ENCODE measurements at places on chromosomes 16 and 17.

- no peak for DNase-seq
Observed at GRCh38 chr17:79159926-79160325, 85.3 kb downstream of the ENGASE start.

DNA sequence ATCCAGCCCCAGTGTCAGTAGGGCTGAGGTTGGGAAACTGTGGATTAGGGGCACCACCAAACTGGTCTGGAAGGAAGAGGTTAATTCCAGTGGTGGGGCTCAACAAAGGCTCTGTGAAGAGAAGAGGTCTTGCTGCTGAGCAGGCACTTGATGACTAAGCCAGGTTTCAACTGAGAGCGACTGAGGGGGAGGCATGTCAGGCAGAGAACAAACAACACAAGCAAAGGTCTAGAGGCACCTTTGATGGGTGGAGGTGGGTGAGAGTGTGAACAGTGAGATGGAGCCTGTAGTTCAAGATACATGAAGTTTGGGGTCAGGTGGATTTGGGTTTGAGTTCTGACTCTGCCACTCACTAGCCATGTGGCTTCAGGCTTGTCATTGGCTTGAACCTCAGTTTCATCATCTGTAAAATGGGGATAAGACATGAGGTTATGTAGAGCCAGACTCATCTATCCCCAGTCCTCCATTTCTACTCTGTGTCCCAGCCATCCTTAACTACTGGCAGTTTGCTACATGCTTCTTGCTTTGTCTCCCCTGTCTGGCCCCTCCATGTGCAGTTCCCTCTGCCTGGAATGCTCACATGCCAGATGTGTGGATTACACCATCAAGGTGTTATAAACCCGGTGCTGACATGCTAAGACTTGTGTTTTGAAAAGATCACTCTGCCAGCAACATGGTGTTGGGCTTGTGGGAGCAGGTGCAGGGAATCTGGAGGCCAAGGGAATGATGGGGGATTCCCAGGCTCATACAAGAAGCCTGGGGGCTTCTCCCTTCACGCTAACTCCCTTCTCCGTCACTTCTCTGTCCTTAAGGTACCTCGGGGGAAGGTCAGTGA lies 3.0 kb upstream of the RMI2 start:
- DNase-seq = no peak

GRCh38 chr17:45051060-45051719 lies at the start of gene DCAKD:
DCAKD (minus strand) TSS chr17:45051632; CDS start chr17:45034885, 16,747 bp downstream.
- peak; percentile 71 for DNase-seq

DNA sequence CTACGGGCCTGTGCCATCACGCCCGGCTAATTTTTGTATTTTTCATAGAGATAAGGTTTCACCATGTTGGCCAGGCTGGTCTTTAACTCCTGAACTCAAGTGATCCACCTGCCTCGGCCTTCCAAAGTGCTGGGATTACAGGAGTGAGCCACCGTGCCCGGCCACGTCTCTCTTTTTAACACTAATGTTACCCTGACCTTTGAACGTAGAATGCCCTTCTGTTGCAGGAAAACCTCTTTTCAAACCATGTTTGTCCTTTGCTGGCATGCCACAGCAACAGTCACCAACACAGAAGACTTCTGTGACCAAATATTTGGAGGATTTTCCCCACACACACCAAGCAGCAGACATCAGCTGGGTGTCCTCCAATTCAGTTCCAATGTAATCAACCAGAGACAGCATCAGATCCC lies 7.8 kb upstream of the HSD17B1 start:
- DNase-seq = no peak

- DNase-seq = no peak
Observed at GRCh38 chr17:64378890-64379354, 11.7 kb downstream of the PECAM1 start.

DNA sequence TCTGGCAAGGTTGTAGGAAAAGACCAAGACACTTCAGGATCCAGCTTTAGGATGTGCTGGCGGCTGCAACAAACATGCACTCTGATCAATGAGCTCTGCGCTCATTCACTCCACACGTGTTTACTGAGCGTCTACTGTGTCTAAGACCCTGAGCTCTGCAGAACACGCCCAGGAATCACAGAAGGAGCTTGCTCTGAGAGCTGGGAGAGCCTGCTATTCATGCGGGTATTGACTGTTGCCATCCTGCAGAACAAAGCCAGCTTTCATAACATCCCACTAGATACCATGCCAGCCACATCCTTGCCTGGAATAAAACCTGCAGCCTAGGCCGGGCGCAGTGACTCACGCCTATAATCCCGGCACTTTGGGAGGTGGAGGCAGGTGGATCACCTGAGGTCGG lies 44.1 kb downstream of the NXN start:
- DNase-seq = no peak

DNA sequence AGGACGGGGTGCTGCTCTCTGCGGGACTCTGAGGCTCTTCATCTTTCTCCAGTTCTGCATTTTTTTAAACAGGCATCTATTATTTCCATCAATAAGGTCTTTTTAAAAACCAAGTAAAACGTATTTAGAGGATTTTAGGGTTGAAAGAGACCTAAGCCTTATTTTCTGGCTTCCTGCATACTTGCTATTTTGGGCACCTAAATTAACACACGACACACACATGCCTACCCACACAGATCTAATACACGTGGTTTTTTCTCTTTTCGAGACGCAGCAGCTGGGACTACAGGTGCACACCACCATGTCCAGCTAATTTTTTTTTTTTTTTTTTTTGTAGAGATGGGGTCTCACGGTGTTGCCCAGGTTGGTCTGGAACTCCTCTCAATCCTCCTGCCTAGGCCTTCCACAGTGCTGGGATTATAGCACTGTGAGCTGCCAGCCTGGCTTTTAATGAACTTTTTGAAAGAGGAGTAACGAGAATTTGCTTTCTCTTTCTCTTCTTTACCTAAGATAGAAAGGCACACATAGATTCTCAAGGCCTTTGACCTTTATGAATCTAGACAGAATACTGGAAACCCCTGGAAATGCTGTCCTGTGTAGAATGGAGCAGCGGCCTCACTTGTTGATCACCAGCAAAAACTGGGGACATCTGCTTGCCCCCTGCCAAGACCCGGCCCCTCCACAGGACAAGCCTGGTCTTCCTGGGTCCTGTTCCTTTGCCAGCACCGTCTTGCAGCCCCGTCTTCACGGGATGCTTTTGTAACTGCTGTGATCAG lies 13.8 kb downstream of the DNAAF8 start:
- no peak for DNase-seq

DNA sequence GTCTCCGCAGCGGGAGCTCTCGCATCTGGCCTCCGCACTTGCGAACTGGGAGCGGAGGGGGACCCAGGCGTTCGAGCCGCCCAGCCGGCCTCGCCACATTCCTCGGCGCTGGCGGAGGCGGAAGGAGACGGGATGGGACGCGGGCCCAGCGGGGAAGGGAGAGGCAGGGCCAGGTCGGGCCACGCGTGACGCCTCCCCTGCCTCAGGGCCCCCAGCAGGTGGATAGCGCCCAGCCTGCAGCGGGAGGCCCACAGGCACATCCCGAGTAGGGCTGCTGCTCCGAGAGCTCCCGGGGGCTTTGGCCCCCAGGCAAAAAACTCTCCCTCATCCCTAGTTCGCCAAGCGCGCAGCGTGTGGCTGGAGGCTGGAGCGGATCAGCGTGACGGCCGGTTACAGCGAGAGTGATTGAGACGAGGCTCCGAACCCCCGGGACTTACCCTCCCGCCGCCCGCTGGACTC lies 800 bp downstream of the PLEKHH3 start:
- no peak for DNase-seq

Measured in stimulated activated CD8-positive, alpha-beta memory T cell treated with anti-CD3 and anti-CD28 coated beads, Interleukin-7, amount 100 ng/mL, for 24 hours (primary cell).